ELF-1 (cell line): ENCODE measurements at places on chromosomes 11 and 22.

- DNase-seq = peak; percentile 71
Observed at GRCh38 chr11:47130543-47130942, 46.1 kb downstream of the ARFGAP2 start.

DNA sequence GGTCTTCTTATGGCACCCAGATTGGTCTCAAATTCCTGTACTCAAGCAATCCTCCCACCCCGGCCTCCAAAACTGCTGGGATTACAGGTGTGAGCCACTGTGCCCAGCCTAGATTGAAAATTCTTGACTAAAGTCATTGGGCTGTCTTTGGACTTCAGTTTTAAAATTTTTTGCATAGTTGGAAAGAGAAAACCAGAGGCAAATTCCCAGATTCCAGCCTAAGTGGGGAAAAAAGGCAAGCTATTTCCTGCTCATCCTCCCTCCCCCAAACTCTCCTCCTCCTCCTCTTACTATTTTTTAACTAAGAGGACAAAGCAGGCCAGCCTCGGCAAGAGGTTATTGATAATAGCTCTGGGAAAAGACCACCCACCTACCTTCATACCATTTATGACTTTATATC, 78.6 kb upstream of the CLMP start:
- no peak for DNase-seq

DNA sequence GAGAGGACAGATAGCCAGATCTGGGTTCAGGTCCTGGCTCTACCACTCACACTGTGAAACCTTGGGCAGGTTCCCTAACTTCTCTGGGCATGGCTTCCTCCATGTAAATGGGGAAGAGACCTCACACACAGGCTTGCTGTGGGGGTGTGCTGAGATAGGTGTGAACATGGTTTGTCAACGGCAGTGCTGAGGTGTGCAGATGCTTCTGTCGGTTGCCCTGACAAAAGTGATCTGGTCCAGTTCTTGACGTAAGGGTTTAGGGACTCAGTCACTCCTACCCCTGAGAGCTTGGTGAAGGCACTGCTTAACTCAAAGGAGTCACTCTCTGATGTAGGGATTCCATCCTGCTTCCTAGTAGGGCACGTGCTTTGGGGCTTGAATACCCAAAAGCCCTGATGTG, 2.0 kb downstream of the C1QTNF4 start:
- no peak for DNase-seq

- no peak for DNase-seq
Observed at GRCh38 chr11:124865181-124865901, at the start of gene ROBO3. Gene ROBO3, plus strand, starts transcription at chr11:124865432. Its CDS starts 146 bp downstream, at chr11:124865578.

GRCh38 chr22:49531368-49531791, 296.3 kb downstream of the BRD1 start:
- no peak for DNase-seq

GRCh38 chr22:25094579-25094978, 105.1 kb upstream of the CRYBB3 start:
- DNase-seq = no peak

DNA sequence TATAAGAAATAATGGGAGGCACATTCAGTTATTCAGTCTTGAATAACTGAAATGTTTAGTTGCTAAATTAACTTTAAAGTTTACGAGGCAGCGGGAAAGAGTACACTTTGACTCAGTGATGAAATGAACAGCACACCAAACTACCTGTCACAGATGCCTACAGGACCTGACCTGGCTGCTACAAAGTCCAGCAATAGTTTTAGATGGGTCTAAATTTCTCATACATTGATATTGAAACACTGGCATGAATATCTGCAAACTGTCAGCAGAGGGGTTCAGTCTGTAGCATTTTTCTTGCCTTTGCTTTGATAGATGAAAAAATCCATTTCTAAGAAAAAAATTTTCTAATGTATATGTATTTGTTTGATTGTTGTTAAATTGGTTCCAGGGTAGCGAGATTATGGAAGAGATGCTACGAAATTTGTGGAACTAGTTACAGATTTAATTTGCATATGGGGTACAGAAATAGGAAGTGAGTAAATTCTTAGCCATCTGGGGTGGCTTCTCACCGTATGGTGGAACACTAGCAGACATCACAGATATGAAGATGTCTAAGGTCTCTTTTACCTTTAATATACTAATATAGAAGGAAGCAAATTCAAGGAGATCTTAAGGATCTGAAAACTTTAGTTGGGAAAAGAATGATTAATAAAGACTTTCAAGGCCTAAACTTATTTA, 20.8 kb upstream of the GAB2 start:
- no peak for DNase-seq

- DNase-seq = peak; percentile 92
Observed at GRCh38 chr22:39932918-39933649, 27.1 kb upstream of the TMA7B start.

GRCh38 chr22:22171357-22172218, 73.0 kb upstream of the VPREB1 start:
- peak; percentile 37 for DNase-seq

- no peak for DNase-seq
Observed at GRCh38 chr11:6095798-6096197, 11.7 kb upstream of the OR56B4 start.

DNA sequence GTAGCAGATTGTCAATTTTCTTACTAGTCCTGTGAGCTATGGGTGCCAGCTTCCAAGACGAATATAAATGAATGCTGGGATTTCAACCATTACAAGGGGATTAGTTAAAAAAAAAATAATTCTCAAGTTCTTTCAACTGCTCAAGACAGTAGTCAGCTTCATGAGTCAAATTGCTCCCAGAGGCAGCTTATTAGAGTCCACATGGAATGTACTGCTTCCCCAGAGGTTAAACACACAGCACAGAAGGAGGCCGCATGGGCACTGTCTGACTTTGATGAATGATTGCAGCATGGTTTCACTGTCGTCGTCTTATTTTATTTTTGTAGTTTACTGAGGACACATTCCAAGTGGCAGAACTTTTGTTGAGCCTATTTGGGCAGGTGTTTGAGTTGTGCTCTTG, 563.2 kb downstream of the TMEM135 start:
- DNase-seq = peak; percentile 4

GRCh38 chr11:102719620-102720277, 5.0 kb downstream of the MMP8 start:
- DNase-seq = no peak

GRCh38 chr22:21102659-21103267, 57.0 kb downstream of the LRRC74B start:
- DNase-seq = peak; percentile 93

DNA sequence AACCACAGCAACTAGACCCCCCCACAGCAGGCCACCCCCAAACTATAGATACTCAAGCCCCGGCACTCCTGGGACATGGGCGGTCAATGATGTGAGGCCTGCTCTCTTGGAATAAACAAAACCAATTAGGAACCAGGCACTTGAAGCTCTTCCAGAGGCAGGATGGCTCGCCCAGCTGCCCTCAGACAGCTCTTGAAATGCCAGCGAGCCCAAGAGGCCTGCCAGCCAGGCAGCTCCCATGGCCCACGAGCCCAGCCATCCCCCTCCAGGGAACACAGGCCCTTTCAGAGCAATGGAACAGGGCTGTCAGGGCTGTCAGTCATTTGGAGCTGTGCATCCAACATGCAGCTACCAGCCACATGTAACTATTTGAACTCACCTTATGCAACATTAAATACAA, 34.0 kb upstream of the TFIP11 start:
- no peak for DNase-seq

- DNase-seq = no peak
Observed at GRCh38 chr11:96309016-96309642, 33.9 kb downstream of the MAML2 start.

- DNase-seq = no peak
Observed at GRCh38 chr22:28397306-28397705, 282.3 kb downstream of the TTC28 start.

DNA sequence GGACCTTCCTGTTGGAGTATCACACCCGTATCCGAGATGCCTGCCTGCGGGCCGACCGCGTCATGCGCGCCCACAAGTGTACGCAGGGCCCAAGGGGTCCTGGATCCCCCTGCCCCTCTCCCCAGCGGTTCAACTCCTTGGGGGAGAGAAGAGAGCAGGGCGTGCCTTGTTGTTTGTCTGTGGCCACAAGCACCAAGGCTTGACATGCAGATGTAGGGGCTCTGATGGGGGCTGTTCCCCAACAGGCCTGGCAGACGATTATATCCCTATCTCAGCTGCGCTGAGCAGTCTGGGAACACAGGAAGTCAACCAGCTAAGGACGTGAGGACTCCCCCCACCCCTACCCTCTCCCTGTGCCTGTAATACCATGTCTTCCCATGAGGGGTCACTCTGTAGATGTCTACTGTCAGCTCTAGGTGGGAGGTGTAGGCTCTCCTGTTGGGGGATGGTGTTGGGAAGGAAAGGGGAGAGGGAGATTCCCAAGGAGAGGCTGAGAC, 6.8 kb downstream of the CFL1 start:
- DNase-seq = peak; percentile 91

- DNase-seq = no peak
Observed at GRCh38 chr11:35102267-35102666, 36.7 kb upstream of the CD44 start.

DNA sequence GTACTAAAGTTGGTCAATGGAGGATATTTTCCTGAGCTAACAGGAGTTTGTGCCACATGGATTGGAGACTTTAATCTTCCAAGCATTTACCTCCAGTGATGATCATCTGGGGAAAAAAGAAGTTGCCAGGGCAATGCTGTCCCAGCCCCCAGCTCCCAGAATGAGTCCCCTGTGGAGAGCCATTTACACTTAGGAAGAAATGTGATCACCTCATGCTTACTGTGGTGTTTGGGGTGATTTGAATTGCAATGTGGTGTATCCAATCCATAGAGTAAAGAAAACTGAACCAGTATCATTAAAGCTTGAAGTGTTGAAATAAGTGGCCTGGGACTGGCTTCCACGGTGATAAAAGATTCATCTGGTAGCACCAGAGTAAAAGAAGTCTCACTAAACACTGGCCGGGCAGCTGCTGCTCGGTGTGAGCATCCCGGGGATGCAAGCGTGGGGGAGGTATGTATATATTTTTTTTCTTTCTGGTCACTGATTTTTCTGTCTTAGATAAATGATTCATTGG, 117.2 kb upstream of the NTM start:
- DNase-seq = peak; percentile 58
